ENCODE measurements at places on chromosomes 11 and 22.

GRCh38 chr11:46438211-46438610 is 46.6 kb upstream of the CHRM4 start:
- peak; percentile 38 for DNase-seq

DNA sequence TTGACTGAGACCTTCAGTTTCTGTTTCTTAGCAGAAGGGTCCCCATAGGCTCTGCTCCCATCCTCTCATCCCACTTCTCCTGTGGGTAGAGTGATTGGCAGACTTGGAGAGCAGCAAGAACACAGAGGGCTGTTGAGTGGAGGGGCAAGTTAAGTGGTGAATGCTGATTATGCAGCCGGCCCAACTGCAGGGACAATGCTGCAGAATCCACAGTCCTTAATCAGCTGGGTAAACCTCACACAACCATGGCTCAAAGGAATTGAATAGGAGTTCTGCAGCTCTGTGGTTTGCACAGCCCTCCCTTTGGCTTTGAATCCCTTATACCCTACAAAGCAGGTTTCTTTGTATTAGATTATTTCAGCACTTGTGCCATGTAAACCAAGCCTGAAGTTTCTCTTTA is 161.1 kb downstream of the NAV2 start:
- DNase-seq, result no peak

DNA sequence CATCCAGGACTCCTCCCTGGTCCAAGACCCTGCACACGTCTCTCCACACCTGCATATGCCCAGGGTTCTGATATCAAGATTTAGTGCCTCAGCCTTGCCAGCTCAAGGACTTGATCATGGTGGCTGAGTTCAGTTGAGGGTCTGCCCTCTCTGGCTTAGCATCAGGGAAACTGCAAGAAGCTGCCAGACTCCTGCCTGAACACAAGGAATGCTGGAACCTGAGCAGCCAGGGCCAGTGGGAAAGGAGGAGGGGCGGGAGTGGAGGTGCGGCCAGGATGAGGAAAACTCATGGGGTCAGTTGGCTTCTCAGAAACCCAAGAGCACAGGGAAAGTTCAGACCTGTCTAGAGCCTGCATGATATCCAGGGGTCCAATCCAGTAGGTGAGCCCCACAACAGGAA is 546.1 kb downstream of the BUD13 start:
- DNase-seq, result no peak

GRCh38 chr11:110525883-110526282 is 96.1 kb downstream of the FDX1 start:
- no peak for DNase-seq

All from NCI-H446 (cell line).